Stimulated activated CD4-positive, alpha-beta T cell treated with anti-CD3 and anti-CD28 coated beads, Interleukin-1b, Interleukin-23, amount 100 ng/mL, for 1 hour (primary cell): ENCODE measurements at places on chromosomes 7 and 10.

DNA sequence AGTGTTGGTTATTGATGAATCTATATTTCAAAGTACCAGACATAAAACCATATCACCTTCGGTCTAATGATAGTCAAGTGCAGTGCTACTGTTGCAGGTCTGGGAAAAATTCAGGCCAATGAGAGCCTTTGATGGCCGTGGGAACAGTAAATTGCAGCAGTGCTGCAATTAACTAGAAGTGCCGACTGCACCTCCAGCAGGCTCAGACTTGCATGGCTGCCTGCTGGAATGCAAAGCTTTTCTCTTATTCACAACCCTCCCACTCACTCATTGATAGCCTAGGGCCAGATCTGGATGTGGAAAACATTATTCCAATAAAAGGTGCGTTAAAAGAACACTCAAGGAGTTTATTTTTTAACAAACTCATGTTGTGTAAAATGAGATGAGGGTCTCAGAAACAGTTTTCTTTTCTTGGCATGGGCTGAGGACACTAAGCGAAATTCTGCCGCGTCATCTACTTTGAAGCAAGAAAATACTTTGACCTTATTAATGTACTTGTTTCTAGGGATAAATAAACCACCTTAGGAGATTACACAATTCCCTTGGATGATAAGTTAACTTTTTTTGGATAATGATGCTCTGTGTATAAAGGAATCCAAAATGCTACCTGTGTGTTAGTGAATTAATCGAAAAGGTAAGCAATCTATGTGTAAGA is 17.1 kb downstream of the PLXDC2 start:
- DNase-seq, result no peak

DNA sequence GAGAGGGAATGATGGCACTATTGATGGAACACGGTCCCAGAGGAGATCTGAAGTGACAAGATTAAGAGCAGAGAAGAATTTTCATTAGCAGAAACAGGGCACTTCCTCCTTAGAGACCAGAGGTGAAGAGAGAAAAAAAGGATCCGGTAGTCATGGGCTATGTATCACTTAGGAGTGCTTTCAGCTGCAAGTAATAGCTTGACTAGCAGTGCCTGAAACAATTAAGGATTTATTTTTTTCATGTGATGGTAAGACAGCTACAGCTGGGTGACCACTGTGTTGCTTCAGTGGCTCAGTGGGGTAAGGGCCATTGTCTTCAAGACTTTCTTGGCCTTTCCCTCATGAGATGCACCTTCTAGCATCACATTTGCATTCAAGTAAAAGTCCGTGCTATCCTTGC is 515.1 kb upstream of the GALNT17 start:
- DNase-seq, result no peak

GRCh38 chr7:114519240-114519639 is 104.6 kb downstream of the FOXP2 start:
- DNase-seq, result no peak

DNA sequence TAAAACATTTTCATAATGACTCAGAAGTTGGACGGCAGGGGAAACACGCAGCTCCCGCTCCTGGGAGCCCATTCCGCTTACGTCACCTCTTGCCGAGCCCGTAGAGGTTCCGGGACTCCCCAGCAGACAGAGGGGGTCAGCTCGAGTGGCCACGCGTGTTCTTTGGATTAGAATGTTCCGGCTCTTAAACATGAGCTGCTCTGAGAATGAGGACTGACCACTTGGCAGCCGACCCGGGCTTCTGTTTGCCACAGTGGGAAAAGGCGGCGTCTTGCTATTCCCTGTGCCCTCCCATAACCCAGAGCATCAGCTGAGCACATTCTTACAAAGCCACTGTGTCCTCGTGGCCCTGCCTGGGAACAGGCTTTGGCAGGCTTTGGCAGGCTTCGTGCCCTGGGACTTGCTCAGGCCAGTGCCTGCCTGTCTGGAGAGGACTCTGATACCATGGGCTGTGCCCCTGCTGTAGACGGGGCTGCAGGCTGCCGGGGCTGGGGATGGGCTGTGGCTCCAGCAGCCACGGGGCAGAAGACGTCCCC is 40.1 kb downstream of the PFKP start:
- no peak for DNase-seq

DNA sequence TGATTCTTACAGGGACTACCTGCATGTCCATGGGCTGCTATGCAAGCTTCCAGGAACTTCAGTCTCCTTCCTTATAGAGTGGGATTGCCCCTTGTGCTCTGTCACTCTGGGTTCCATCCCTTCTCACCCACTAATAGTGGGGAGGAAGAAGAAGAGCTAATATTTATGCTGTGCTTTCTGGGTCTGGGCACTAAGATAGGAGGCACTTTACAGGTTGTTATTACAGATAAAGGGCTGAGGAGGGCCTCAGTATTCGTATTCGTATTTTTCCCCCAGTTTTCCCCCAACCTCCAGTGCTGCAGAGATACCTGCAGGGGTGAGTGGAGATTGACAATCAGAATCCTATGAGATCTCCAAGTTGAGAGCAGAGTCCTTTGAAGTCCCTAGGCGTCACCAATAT is 14.2 kb downstream of the HK1 start:
- no peak for DNase-seq

- no peak for DNase-seq
These were observed 59.1 kb downstream of the CSTF2T start for GRCh38 chr10:51640120-51640819.
